Activated T-cell treated with anti-CD3 and anti-CD28 coated beads for 24 hours (primary cell): ENCODE measurements at places on chromosomes 2 and 18.
A peak's percentile ranks its signal among the peaks of the same experiment; 100 is the strongest.

- no peak for DNase-seq
Measured at GRCh38 chr2:138059487-138060300, 95.4 kb downstream of the HNMT start.

- DNase-seq: peak; percentile 4
Measured at GRCh38 chr2:88090446-88091283, 23.0 kb downstream of the SMYD1 start.

DNA sequence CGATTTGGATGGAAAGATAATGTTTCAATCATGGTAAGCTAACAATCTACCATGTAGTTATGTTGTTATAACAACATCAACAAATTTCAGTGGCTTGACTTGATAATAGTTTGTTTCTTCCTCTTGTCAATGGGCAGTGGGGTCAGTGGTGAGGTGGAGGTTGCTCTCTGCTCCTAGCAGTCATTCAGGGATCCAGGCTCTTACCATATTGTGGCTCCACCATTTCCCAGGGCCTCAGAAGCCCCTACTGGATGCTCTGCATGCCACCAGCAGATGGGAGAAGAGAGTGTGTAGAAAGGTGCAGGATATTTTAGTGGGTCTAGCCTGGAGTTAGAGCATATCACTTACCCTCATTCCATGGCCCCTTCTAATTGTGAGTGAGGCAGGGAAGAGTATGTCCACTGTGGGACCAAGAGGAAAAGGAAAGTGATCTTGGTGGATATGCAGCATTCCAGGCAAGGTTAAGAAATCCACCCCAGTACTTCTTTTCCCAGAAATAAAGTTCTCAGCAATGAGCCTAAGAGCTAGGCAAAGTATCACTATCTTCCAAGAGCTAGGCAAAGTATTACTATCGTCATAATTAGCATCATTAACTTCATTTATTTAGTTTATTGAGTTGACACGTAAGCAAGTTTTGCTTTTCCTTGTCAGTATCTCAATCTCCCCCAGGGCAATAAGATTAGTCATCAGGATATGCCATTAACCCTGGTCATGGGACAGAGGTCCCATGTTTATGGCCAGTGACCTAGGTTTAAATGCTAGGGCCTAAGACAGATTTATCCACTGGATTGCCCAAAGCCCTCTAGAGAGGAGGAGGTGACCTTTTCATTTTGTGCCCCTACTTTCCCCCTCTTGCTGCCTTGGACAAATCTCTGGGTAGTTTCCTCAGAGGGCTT lies 4.2 kb upstream of the IWS1 start:
- DNase-seq: no peak

DNA sequence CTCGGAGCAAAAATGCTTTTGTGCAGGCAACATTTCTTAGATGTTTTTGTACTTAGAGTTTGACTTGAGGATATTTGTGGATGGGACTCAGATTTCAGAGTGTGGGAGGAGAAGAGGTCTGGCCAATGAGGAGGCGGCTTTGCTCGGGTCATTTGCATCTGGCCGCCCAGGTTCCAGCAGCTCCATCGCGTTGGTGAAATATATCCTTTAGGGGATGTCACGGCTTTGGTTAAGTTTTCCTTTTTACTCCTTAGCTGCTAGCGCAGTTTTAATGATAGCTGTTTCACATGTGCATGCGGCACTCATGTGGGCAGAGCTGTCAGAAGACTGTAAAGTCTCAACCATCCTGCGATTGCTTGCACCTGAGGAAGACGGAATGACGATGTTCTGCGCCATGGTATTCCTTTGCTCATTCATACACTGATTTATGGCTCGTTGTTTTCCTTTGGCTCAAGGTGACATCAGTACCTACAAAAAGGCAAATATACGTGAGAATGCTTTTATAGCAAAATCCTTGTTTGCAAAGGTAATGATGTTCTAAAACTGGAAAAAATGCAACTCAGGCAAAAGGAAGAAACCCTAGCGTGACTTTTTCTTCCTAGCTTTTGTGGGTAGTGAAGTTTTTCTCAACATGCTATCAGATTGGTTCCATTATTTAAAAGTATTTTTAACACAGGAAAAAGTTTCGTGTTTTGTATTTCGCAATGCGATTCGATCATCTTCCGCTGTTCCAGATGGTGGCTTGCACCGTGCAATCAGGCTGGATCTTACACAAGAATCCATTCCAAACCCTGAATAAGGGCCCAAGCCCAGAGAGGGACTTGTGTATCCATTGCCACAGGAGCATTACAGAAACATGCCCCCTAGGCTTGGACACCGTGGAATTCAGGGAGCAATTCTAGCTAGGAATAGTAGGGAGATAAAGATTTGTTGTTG lies 70.5 kb upstream of the ZNF516 start:
- no peak for DNase-seq

DNA sequence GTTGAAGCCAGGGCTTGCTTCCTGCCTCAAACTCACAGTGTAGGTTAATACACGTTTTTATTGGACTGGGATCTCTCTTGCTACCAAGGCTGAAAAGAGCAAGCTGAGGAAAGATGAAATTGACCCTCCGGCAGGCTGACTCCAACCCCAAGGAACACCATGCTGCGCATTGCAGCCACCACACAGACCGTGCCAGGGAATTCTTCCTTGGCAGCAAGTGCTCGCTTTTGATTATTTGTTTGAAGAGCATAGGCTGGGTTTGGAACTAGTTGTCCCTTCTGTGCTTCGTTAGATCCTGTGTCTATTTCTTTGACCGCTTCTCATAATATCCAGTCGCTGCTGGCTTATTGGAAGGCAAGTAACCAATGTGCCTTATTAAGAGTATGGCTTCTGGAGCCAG lies 34.4 kb upstream of the DARS1 start:
- no peak for DNase-seq
